Activated CD8-positive, alpha-beta memory T cell treated with anti-CD3 and anti-CD28 coated beads for 24 hours (primary cell): ENCODE measurements at places on chromosomes 2 and 18.
A peak's percentile ranks its signal among the peaks of the same experiment; 100 is the strongest.

- no peak for DNase-seq
Measured at GRCh38 chr2:11160731-11161455, 5.6 kb downstream of the SLC66A3 start.

GRCh38 chr18:6759579-6759978 lies 30.1 kb downstream of the ARHGAP28 start:
- no peak for DNase-seq

GRCh38 chr2:31822587-31822986 lies 188.2 kb downstream of the MEMO1 start:
- DNase-seq = no peak

GRCh38 chr2:219648963-219649362 lies 21.5 kb downstream of the SLC4A3 start:
- DNase-seq = no peak

GRCh38 chr18:61475931-61476330 lies 142.7 kb downstream of the CDH20 start:
- no peak for DNase-seq

DNA sequence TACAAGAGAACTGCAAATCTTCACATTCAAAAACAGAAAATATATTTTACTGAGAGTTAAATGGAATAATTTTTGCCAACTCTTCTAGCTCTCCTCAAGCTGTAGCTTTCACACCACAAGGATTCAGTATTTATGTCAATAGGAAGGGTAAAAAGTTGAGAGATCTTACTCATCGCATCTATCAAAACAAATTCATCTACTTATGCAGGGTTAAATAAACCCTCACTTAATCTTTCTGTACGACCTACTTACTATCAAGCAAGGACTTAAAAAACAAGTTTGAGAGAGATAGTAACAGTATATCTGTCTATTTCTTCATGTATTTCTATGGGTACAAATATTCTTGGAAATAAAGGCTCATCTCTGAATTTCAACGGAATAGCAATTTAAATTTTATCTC lies 35.5 kb downstream of the SIGLEC15 start:
- no peak for DNase-seq

DNA sequence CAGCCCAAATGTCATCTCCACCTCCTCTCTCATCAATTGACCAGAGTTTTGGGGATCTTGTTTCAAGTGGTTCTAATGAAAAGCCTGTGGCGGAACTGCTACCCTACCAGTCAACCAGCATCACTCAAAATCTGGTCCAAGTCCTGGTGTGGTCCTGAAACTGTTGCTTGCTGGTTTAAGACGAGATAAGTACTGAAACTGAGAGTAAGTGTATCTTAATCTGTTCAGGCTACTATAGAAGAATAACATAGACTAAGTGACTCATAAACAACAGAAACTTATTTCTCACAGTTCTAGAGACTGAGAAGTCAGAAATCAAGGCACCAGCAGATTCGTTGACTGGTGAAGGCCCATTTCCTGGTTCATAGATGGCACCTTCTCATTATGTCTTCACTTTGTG lies 879 bp upstream of the GALNT5 start:
- no peak for DNase-seq

DNA sequence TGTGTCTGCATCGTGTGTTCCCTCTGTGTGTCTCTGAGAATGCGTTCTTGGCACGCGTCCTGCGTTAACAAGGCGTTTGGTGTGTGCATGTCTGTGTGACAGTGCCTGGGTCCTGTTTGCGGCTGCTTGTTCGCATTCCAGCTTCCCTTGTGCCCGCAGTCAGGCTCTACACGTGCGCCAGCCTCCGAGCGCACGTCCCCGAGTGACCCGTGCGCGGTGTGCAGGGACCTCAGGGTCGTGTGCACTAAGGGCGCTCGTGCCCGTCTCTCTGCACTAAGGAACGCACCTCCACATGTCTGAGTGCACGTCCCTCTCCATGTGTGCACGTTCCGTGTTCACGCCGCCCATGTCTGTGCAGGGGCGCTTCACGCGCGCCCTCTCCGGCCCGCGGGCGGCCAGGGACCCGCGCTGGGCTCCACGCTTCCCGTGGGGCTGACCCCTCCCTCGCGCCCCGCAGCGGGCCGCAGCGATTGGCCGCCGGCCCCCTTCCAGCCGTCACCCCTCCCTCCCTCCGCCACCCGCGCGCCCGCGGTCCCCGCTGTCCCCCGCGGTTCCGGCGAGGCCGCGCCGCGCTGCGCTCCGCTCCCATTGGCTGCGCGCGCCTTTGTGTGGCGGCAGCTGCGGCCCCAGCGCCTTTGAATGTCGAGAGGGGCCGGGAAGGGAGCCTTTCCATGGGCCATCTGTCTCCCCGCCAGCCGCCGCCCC lies 229.4 kb downstream of the HAUS1 start:
- DNase-seq = peak; percentile 61

GRCh38 chr2:85852937-85853498 lies 35.8 kb downstream of the ST3GAL5 start:
- DNase-seq = peak; percentile 81

- no peak for DNase-seq
Measured at GRCh38 chr2:117853316-117853715, 38.8 kb downstream of the DDX18 start.

GRCh38 chr2:86482034-86482433 lies 40.9 kb downstream of the KDM3A start:
- no peak for DNase-seq

- DNase-seq = no peak
Measured at GRCh38 chr2:157152362-157152761, 105.1 kb upstream of the GALNT5 start.

DNA sequence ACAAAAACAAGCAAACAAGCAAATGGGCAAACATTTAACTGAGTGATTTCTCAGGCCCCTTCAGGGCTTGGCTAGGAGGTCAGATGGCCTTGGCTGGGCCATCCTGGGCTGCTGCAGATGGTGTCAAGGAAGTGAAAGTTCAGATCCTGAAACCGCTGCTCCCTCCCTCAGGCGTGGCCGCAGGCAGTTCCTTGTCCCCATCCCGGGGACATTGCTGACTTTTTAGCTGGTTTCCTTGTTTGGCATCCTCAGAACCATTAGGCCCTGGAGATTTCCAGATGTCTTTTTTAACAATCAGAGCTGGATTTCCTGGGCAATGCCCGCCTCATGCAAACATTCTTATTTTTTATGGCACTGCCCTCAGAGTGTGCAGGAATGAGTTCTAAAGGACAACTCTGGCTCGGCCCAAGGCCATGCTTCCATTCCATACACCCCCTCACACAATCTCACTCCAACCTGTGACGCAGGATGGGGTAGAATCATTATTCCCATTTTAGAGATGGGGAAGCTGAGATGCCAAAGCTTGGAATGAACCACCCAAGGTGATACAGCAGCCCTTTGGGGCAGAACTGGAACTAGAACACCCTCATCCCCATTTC lies 86.1 kb upstream of the ZCCHC2 start:
- peak; percentile 24 for DNase-seq

DNA sequence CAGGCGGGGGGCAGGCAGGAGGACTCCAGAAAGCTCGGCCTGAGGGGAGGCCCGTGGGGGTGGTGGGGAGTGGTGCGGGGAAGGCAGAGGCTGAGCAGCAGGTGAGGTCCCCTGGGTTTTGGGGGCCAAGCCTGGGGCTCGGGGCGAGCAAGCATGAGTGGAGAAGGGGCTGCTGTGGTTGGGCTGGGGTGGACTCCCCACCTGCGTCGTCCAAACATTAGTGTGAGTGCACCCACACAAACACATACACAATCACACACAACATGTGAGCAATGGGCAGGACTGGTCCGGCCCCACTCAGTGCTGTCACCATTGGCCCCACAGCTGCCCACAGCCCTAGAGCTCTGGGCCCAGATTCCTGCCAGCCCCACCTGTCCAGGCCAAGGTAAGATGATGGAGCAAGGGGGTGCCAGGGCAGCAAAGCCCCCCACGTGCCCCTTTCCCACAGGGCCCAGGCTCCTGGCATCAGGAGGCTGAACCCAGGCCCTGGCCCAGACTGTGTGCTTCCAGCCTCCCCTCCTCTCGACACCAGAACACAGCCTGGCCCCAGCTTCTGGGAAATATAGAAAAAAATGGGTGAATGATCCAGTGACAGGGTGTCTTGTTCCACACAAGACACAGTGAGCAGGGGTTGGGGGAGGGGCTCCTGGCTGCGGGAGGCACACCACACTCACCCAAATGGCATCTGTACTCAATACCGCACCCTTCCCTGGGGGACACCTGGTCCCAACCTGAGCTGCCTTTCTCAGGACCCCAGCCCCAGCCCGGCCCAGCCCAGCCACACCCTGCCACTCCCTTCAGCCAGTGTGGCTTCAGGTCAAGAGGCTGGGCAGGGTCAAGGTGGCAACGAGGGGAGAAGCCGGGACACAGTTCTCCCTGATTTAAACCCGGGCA lies 463 bp upstream of the ALPP start:
- no peak for DNase-seq

- no peak for DNase-seq
Measured at GRCh38 chr2:98801921-98802321, 71.0 kb upstream of the MGAT4A start.

GRCh38 chr2:166088634-166089033 lies 39.2 kb downstream of the SCN1A start:
- no peak for DNase-seq

- peak; percentile 89 for DNase-seq
Measured at GRCh38 chr2:231530099-231531011, at the start of gene NMUR1. NMUR1 (minus strand) TSS chr2:231530445; CDS start chr2:231530361, 84 bp downstream.

DNA sequence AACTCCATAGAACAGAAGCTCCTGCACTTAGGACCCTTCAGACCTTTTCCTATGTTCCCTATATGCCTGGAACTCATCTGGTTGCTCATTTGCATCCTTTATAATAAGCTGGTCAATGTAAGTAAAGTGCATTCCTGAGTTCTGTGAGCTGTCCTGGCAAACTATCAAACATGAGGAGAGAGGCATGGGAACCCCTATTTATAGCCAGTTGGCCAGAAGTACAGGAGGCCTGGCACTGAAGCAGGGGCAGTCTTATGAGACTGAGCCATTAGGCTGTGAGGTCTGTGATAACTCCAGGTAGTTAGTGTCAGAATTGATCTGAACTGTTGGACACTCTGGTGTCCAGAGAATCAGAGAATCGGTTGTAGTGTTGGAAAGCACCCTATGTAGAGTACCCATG lies 88.4 kb downstream of the EHD3 start:
- no peak for DNase-seq

- DNase-seq = no peak
Measured at GRCh38 chr2:101921953-101922325, 69.8 kb upstream of the IL1R2 start.

DNA sequence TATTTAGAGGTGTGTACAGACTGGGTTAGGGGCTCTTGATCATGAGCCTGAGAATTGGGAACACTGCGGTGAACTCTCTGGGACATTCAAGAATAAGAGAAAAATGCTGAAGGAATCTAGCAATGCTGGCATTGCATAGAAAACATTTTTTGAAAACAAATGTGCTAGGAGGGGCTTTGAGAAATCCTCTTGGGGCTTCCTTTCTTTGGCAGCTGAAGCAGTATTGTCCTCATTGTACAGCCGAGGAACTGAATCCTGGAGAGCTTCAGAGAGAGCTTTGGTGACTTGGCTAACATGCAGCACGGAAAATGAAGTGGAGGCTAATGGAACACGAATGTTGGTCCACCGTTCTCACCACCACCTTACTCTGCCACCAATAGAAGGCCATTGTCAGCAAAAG lies 107.3 kb upstream of the EFEMP1 start:
- no peak for DNase-seq

- DNase-seq = no peak
Measured at GRCh38 chr18:21210784-21211183, 31.2 kb upstream of the GREB1L start.

GRCh38 chr2:136246086-136246669 lies 128.2 kb upstream of the CXCR4 start:
- no peak for DNase-seq

DNA sequence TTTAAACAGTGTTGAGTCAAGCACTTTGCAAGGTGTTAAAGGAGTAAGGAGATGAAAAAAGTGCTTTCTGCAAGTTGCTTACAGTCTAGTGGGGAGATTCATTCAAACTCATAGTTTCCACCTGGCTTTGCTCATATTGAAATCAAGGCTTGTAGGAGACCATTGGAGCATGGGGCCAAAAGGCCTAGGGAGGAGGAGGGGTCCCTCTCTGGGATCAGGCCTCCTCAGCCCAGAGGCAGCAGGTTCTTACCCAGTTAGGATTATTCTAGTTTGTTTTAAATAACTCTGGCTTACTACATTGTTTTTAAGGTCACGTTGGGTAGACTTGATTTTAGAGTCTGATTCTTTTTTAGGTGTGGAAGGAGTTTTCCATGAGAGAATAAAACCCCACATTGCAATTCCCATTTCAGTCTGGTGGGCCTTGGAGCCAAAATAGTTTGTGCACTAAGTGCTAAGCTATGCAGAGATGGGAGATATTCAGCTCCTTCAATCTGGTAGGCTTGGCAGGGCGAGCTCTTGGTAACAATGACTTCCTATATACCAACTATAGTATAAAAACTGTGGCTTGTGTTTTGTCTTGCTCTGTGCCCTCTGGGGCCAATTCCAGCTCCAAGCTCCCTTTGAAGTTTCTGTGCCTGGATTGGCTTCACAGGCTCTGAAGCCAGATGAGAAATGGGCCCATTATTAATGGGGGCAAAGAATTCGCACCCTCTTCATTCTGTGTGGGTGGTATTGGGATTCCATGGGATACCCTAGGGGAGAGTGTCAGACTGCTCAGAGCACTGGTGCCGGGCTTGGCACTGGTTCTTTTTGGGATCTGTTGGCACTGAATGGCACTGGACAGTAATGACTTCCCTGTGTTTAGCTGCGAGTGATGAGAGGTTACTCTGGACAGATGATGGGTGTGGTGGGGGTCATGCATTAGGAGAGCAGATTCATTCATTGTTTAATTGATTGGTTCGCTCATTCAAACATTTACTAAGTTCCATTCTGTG lies 301.1 kb downstream of the MYCN start:
- peak; percentile 5 for DNase-seq

DNA sequence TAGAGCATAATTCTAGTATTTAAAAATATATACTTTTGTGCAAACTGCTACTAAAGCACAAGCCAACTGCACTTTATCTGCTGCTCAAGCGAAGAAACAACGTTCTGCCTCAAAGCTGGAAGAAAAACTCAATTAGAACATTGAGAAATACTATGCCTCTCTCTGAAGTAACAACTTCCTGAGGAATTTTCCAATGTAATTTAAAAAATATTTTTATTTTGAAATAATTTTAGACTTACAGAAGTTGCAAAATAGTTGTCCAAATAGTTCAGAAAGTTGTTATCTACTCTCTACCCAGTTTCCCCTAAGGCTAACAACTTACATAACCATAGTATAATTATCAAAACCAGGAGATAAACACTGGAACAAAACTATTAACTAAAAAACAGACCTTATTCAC lies 12.3 kb upstream of the POLI start:
- no peak for DNase-seq

GRCh38 chr2:231682603-231683291 lies 25.6 kb upstream of the PTMA start:
- DNase-seq = no peak

GRCh38 chr2:163630836-163631235 lies 105.0 kb downstream of the FIGN start:
- DNase-seq = no peak

- no peak for DNase-seq
Measured at GRCh38 chr18:9221040-9221439, 84.5 kb downstream of the ANKRD12 start.

DNA sequence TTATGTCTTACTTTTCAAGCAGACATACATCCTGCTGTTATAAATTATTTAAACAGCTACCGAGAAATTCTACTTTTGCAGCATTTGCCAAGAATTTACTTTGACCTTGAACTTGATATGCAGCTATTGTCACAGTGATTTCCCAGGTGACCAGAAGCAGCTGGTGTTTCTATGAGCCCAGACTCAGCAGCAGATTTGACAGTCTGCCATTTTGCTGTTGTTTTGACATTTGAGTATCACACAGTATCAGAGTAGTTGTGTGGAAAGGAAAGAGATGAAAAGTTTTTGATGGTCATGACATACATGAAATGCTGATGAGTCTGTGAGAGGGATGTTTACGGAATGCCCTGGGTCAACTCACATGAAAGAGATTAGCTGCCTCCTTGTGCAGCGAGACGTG lies 6.6 kb upstream of the CCDC195 start:
- DNase-seq = no peak
